Osteoblast (primary cell): ENCODE measurements at places on chromosomes 2 and 18. TPM values are rescaled to one million over a fixed set of nuclear protein-coding genes. Genes with fewer than 3 reads are reported as not detected.

Gene SOX11
- 0.59 and 0.72 TPM in 2 replicates for total RNA-seq

Gene IL36RN
- not detected in 2 replicates for total RNA-seq

Gene CTAGE1
- under 0.01 TPM in 1 of 2 replicates, not detected in the other for total RNA-seq

Gene PLB1
- total RNA-seq, result 0.36 and 0.88 TPM in 2 replicates

Gene CHAC2
- 2.7 and 3.3 TPM in 2 replicates for total RNA-seq

Gene COLEC12
- 38.0 and 56.9 TPM in 2 replicates for total RNA-seq

Gene PROKR1
- not detected in 2 replicates for total RNA-seq

Gene NEU4
- not detected in 2 replicates for total RNA-seq

Gene FBXO41
- 0.29 and 0.36 TPM in 2 replicates for total RNA-seq

Gene HNMT
- total RNA-seq, result 100 and 115 TPM in 2 replicates

Gene NEURL3
- 0.29 TPM in 1 of 2 replicates, not detected in the other for total RNA-seq

Gene CBLN2
- total RNA-seq, result under 0.01 TPM in 1 of 2 replicates, not detected in the other

Gene CCDC121
- total RNA-seq, result 1.1 and 1.2 TPM in 2 replicates

Gene IL37
- total RNA-seq, result not detected in 2 replicates

Gene GAREM1
- 3.6 and 5.0 TPM in 2 replicates for total RNA-seq
